ENCODE measurements at places on chromosomes 4 and X.

DNA sequence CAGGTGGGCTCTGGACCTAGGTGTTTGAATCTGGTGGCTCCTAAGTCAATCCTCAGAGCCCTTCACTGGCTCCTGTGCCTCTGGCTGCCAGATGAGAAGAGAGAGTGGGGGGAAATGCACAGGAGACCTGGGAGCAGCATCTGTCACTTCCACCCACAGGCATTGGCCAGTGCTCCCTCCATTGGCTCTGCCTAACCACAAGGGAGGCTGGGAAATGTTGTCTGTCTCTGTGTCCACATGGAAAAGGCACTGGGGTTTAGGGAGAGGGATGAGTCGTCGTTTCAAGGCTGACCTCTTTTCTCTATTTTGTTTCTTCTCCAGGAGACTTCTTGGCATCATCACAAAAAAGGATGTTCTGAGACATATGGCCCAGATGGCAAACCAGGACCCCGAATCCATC, 76.4 kb downstream of the CLCN4 start:
- DNase-seq = no peak

GRCh38 chr4:41994461-41994985, 4.2 kb downstream of the SLC30A9 start:
- peak; percentile 51 for DNase-seq

GRCh38 chr4:106496061-106496460, 127.5 kb upstream of the GIMD1 start:
- no peak for DNase-seq

DNA sequence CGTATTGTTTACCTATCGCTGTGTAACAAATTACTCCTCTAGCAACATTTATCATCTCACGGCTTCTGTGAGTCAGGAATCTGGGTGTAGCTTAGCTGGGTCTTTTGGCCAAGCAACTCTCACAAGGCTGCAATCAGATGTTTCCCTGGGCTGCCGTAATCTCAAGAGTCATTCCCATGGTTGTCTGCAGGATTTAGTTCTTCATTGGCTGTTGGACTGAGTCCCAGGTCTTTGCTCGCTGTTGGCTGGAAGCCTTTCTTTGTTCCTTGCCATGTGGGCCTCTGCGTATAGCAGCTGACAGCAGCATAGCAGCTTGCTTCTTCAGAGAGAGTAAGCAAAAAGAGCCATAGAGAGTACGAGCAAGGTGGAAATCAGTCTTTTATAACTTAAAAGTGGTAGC, 16.8 kb downstream of the POLR2B start:
- DNase-seq = no peak

GRCh38 chrX:136639506-136640176, 8.3 kb upstream of the CD40LG start:
- no peak for DNase-seq

- no peak for DNase-seq
Measured at GRCh38 chrX:11239230-11239629, 54.0 kb upstream of the AMELX start.

DNA sequence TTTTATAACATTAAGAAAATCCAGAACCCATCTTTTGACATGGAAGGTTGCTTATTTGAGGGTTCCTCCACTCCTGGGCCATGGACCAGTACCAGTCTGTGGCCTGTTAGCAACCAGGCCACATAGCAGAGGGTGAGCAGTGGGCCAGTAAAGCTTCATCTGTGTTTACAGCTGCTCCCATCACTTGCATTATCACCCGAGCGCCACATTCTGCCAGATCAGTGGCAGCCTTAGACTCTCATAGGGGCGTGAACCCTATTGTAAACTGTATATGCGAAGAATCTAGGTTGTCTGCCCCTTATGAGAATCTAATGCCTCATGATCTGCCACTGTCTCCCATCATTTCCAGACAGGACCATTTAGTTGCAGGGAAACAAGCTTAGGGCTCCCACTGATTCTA, 58.6 kb downstream of the NDST4 start:
- no peak for DNase-seq

GRCh38 chr4:47533689-47534347, 48.7 kb downstream of the ATP10D start:
- no peak for DNase-seq

- DNase-seq = no peak
Measured at GRCh38 chr4:88196013-88196365, 37.5 kb upstream of the ABCG2 start.

GRCh38 chr4:89316931-89317366, 9.3 kb upstream of the GPRIN3 start:
- peak; percentile 61 for DNase-seq

DNA sequence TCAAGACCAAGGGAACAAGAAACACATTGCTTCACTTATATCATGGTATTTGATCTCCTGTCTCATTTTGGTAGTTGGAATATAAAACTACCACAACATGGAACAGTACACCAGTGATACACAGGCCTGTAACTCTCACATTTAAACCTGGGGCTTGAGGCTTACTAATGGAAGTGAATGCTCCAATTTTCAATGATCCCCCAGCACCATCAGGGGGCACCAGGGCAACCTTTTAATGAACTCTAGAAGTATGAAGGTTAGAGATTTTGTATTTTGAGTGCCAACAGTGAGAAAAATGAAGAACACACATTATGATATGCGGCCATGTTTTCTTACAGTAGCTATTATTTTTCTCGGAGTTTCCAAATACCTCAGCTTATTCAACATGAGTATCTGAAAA, 50.7 kb downstream of the C4orf33 start:
- DNase-seq = no peak

DNA sequence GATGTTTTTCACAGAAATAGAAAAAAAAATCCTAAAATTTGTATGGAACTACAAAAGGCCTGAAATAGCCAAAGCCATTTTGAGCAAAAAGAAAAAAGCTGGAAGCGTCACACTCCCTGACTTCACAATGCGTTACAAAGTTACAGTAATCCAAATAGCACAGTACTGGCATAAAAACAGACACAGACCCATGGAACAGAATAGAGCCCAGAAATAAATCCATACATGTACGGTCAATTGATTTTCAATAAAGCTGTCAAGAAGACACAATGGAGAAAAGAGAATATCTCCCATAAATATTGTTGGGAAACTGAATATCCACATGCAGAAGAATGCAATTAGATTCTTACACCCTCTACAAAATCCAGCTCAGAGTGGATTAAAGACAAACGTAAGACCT, 208.2 kb downstream of the AFAP1 start:
- DNase-seq = no peak

GRCh38 chr4:127417885-127418535, 214.7 kb upstream of the INTU start:
- DNase-seq = no peak

All from common myeloid progenitor, CD34-positive (primary cell).